Endodermal cell (in vitro differentiated cells): ENCODE measurements at places on chromosomes 3 and 15.

DNA sequence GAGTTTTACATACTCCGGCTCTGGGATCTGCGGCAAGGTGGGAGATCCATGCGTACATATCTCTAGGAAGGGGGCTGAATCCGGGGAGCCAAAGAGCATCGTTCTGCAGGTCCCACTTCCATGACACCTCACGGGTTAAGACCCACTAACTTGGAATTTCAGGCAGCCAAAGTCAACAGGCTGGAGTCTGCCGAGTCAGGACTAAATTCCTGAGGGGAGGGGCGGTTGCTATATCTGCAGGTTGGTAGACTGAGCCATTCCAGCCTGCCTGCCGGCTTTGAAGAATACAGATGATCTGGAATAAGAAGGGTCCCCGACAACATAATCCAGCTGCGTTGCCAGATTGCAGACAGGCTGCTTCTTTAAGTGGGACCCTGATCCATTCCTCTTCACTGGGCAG lies 65.4 kb upstream of the PEX5L start:
- DNase-seq = peak; percentile 80

- DNase-seq = no peak
These were observed 349.4 kb upstream of the TPRG1 start for GRCh38 chr3:188822411-188822810.

GRCh38 chr15:51494411-51495314 lies 127.9 kb downstream of the DMXL2 start:
- no peak for DNase-seq

GRCh38 chr15:75693501-75694240 lies 19.0 kb downstream of the CSPG4 start:
- DNase-seq = no peak

DNA sequence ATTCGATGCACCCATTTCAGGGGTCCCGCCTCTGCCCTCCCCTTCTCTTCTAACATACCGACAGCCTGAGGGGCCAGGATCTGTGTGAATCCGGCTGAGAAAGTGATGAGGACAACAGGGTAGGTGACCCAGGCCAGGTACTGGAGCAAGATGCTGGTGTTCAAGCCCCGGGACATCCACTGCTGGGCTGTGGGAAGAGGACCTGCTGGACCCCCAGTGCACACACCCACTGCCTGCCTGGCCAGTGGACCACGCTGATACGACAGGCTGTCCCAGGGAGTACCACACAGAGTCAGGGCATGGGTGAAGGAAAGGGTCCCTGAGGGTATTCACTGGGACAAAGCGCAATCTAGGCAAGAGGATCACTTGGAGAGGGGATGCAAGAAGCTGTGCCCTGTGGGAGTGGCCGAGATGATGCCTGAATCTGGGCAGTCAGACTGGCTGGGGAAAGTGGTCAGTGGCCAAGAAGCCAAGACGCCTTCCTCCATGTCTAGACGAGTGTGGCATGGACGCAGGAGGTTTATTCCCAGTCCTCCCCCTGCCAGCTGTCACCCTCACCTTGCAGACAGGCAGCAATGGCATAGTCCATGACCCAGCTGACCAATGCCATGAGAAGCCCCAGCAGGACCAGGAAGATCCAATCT lies 3.2 kb downstream of the CLCN2 start:
- no peak for DNase-seq

- peak; percentile 21 for DNase-seq
These were observed 222.5 kb downstream of the SNRPN start for GRCh38 chr15:25176991-25177954.

DNA sequence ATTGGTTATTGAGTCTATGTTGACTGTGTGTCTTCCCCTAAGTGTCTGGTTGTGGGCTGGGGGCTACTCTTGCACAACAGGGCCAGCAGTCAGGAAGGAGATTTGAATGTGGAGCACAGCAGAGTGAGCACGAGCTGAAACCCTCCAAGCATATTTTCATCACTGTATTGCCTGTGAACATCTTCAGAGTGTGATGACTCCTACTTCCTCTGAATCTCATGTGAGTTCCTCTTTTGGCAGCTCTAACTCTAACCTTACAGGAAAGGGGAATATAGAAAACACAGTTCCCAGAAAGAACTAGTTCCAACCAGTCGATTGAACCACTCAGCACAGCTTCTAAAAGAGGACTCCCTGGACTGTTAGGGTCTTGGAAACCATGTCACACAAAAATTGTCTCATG lies 211.6 kb downstream of the RAP2B start:
- DNase-seq = no peak

GRCh38 chr3:156291272-156292123 lies 171.1 kb downstream of the KCNAB1 start:
- peak; percentile 77 for DNase-seq
